ENCODE measurements at places on chromosomes 1 and 21.

DNA sequence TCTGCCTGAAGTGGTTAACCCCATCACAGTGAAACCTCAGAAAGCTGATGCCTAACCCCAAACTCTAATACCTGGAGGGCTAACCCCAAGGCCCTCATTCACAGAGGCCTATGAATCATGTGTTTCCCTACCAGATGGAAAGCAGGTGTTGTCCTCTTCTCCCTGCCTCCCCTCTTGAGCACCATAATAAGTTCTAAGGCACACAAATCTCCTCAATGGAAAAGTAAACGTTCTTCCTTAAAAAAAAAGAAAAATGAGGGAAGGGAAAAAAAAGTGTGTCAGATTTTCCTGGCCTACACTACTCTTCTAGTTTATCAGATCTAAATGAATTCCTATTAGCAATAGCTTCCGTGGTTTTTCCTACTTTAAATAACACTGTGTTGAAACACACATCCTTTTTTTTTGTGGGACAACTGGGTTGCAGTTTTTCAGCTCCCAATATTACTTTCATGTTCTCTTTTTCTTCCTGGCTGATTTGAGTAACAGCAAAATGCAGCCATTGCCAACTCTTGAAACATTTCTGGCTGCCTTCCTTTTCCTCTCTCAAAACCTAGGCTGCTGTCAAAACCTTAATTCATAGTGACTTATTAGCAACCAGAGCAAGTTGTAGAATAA lies 43.2 kb downstream of the SLC44A3 start:
- no peak for DNase-seq

DNA sequence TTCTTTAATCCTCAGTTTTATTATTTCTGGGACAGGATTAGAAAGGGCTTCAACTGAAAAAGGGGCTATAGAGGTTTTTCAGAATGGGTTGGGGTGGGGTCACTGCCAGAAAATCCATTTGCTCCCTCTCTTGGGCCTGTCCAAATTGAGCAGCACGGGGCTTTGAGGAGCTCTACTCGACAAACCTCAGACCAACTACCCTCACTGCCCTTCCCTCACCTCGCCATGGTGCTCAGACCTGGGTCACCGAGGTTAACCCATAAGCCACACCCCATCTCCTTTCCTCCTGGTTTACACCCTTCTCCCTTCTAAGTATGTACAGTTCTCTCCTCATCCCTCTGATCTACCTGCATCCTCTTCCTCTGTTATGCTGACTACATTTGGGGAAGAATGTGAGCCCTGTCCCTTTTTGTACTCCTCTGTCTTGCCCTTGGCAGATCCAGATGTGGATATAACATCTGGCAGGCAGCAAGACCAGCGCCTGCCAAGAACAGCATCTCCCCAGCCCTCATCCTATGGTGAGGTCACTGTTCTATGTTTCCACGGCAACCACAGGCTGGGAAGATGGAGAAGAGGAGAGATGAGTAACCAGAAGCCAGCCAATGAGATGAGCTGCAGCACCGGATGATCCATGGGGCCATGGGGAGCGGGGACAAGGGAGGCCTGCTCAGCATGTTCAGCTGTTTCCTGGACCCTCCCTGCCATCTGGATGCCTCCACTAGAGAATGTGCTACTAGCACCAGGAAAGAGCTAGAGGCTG lies 3.7 kb upstream of the FABP3 start:
- no peak for DNase-seq

- no peak for DNase-seq
Observed at GRCh38 chr1:19414515-19415121, 70.7 kb downstream of the CAPZB start.

- no peak for DNase-seq
Observed at GRCh38 chr1:192654591-192655251, 18.8 kb downstream of the RGS13 start.

- peak; percentile 9 for DNase-seq
Observed at GRCh38 chr1:47690341-47691250, 252.8 kb downstream of the FOXD2 start.

DNA sequence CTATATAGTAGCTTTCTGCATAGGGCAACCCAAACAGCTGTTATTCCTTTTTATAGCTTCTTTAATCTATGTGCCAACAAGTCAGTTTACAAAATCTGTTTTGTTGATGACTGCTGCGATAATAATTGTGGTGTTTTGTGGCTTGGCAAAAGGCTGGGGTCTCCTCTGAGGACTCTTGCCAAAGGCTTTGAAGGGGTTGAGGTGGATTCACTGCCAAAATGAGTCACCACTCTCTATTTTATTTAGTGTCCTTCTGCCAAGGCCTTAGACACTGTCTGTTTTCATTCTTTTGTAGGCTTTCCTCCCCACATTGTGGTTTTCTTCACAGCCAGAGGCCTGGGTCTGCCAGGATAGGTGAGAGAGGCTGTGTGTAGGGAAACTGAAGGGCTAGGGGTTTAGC lies 161.8 kb downstream of the NFIA start:
- DNase-seq, result no peak

- no peak for DNase-seq
Observed at GRCh38 chr1:180615493-180616290, 16.1 kb upstream of the XPR1 start.

DNA sequence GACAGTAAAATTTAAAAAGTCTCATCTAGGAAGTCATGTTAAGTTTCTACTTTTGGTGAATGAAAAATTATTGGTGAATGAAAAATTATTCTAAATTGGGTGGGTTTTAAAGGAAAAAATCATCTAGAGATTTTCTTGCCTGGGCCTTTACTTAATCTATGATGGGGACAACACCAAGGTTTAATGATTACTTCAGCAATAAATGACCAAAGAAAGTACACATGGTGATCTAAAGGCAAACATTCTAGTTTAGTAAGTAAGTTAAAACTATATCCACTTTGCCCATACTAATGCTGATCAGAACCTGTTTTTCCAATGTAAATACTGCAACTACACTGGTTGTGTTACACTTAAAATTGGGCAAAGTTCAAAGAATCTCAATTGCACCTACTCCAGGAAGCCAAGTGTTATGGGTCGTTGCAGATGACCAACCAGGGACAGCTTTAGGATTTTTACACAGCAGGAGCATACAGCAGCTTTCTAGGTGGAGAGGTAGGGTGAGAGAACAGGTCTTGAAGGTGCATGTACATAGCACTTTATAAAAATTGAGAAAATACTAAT lies 14.6 kb upstream of the RPL5 start:
- no peak for DNase-seq

DNA sequence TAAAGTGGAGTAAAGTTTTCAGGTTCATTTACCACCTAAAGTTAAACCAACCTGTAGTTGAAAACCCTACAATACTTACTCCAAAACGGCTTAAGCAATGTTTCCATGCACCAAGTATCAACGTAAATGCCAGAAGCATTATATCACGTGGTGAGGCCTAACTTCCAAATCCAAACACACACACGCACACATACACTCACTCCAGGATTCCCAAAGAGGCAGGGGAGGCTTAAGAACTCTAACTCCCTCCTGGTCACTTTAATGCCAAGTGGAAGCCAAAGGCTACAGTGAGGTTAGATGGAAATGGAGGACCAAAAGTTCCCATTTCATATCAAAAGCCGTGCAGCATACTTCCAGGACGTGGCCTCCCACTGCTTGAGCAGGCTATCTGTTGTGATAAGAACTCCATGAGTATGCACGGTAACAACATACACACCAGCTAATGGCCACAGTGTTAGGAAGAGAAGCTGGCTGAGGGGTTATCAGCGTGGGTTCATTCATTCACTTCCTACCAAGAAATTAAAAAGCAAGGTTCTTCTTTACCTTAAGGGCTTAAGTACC lies 224.1 kb downstream of the SLC45A1 start:
- DNase-seq, result no peak

- peak; percentile 48 for DNase-seq
Observed at GRCh38 chr1:234538062-234538731, 59.2 kb upstream of the TARBP1 start.

- no peak for DNase-seq
Observed at GRCh38 chr1:25174730-25175612, 57.3 kb downstream of the SYF2 start.

GRCh38 chr21:46061518-46061917 lies 36.4 kb upstream of the COL6A2 start:
- DNase-seq, result no peak

DNA sequence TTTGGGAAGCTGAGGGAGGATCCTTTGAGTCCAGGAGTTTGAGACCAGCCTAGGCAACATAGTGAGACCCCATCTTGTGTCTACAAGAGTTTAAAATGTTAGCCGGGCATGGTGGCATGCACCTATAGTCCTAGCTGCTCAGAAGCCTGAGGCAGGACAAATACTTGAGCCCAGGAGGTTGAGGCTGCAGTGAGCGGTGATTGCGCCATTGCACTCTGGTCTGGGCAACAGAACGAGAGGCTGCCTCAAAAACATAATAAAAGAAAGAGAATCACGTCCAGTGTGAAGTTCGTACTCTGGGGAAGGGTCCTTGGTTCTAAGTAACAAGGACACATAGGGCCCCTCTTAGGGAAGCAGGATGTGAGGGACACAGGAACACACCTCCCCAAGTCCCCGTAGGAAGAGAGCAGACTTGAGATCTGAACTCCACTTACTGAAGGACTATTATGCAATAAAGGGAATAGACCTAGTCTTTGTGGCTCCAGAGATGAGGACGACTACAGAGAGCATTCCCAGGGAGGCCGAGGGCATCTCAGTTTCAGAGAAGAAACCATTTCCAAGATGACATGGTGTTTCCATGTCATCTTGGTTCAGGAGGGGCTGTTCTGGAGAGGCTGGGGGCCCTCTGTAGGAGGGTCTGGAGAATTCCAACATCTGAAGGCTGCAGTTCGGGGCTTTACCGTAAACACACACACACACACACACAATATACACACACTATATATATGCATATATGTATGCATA lies 10.8 kb upstream of the ENO1 start:
- DNase-seq, result no peak

DNA sequence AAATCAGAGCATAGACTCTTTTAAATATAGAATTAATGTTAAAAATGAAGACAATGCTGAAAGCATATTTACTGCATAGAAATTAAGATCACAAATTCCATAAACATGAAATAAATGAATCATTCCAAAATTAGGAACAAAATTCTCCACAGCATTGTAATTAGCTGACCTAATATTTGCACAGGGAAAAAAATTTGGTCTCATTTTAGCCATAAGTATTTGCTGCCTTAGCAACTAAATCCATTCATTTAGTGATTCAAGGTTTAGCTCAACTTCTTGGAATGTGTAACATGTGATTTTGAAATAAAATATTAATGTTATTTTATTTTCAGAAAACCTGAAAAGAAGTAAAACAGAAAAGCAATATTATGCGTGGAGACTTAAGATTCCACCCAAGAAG lies 25.5 kb downstream of the ADAMTS5 start:
- DNase-seq, result no peak

- DNase-seq, result peak; percentile 79
Observed at GRCh38 chr1:153805042-153805745, 30.0 kb downstream of the SLC27A3 start.

All from activated effector memory CD4-positive, alpha-beta T cell treated with anti-CD3 and anti-CD28 coated beads, Interleukin-2, amount 50 U/mL, for 16 hours (primary cell).